ENCODE measurements at places on chromosomes 3 and 15.

DNA sequence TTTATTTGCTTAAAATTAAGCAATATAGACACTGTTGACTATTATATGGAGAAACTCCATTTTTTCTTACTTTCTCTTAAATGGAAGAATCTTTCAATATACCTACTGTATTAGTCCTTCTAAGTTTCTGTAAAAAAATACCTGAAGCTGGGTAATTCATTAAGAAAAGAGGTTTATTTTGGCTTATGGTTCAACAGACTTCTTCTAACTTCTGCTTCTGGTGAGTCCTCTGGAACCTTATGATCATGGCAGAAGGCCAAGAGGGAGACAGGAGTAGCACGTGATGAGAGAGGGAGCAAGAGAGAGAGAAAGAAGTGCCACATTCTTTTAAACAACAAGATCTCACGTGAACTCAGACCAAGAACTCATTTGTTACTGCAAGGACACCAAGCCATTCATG is 573.3 kb downstream of the MCTP2 start:
- no peak for DNase-seq

- DNase-seq = no peak
Observed at GRCh38 chr3:153029350-153029749, 132.7 kb upstream of the RAP2B start.

GRCh38 chr3:105807701-105808100 is 61.1 kb downstream of the CBLB start:
- DNase-seq = no peak

GRCh38 chr3:195916291-195916690 is 7.9 kb upstream of the TNK2 start:
- DNase-seq = no peak

GRCh38 chr3:149494759-149495580 is 20.5 kb downstream of the TM4SF4 start:
- DNase-seq = no peak

DNA sequence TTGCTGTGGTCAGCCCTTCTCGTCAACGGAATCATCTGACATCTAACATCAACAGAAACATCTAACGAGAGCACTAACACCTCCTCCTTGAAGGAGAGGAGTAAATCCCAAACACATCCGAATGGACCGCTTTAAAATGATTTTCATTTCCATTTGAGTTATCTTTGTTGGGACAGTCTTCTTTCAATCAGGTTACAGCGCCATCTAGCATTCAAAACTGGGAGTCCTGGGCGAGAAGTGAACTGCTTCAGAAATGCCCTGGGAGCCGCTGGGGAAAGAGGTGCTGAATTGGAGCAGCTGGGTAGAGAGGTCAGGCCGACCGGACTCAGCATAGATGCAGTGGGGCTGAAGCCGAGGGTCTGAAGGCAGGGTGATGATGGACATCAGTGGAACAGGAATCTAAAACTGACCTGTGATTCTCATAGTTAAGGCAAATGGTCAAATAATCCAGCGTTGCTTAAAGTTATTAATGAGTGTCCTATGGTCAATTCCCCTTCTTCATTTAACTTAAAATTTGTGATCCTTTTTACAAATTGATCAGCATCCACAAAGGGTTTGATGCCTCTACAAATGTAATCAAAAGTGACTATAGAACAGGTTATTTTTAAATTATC is 170.0 kb upstream of the NDN start:
- no peak for DNase-seq

DNA sequence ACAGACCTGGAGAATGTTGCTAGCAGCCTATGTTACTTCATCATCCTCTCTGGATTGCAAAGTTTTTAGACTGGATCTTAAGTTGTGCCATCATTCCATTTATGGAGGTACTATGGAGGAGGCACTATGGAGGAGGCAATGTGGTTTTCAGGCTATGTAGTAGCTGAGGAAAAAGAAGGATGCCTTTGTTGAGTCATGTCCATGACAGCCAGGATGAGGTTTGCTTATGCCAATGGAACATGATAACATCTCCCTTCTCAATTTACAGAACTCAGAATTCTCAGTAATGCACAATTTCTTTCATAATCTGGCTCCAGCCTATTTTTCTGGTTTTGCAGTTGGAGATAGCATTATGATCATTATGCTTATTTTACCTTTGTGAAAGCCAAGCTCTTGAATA is 65.9 kb upstream of the TMEM108 start:
- no peak for DNase-seq

DNA sequence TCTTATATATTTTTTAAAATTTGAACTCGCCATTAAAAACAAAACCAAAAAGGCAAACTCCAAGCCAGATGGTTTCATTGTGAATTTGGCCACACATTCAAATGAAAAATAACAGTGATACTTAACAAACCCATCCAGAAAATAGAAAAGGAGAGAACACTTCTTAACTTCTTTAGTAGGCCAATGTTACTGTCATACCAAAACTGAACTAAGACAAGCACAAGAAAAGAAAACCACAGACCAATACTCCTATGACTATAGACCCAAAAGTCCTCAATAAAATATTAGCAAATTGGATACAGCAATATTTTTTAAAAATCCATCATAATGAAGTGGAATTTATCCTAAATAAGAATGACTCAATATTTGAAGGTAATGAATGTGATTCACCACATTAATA is 73.5 kb upstream of the ALDH1A3 start:
- no peak for DNase-seq

GRCh38 chr15:56821721-56822425 is 88.6 kb upstream of the ZNF280D start:
- DNase-seq = peak; percentile 54

DNA sequence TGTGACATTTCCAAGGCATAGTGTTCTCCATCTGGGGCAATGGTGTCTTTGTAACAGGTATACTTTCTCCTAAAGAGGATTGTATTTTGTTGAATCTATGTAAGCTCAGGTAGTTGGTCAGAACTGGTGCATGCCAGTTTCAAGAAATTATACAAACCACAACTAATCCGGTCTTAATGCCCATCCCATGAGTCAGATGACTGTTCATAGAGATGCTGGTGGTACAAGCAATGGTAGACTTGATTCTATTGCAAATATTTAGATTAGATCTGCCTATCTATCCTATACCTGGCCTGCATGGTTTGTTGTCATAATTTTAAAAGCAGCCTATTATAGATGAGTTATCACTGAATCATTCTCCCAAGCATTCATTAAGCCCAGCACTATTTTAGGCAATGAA is 43.5 kb downstream of the ATP13A5 start:
- no peak for DNase-seq

GRCh38 chr15:95227235-95227634 is 995.9 kb downstream of the MCTP2 start:
- DNase-seq = no peak
